IPS DF 6.9 (cell line): ENCODE measurements at places on chromosomes 2 and 18.

DNA sequence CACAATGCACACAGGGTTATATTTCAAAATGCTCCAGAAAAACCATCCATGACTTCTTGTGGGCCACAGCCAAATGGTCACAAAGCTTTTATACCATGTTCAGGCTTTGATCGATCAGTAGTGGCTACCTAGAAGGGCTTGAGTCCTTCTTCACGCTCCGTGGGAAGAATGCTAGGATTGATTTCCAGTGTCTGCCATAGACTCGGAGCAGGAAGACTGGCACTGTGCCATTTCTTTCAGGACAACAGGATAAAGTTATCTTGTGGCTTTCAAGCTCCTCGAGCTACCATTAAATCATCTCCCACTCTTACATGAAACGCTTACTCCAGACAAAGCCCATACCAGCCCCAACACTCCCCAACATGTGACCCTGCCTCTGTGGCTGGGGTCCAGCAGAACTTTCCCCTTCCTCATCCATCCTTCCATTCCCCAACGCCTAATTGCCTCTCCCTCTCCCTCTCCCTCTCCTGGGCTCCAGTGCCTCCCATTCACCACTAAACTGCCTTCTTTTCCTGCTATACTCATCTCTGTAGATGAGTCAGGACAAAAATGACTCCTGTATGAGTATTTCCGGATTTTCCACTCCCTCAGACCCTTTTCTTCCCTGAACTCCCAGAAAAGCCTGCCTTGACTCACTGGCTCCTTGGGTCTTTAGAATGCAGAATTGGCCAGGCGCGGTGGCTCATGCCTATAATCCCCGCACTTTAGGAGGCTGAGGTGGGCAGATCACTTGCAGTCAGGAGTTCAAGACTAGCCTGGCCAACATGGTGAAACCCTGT lies 40.9 kb downstream of the ADD2 start:
- H3K4me1 ChIP-seq: peaks cover 20% of the 10 kb centered on the region
- H3K27ac ChIP-seq: no peak overlapping the region
- no peaks in the 10 kb centered on the region for H3K27me3 ChIP-seq
- no peak for DNase-seq

DNA sequence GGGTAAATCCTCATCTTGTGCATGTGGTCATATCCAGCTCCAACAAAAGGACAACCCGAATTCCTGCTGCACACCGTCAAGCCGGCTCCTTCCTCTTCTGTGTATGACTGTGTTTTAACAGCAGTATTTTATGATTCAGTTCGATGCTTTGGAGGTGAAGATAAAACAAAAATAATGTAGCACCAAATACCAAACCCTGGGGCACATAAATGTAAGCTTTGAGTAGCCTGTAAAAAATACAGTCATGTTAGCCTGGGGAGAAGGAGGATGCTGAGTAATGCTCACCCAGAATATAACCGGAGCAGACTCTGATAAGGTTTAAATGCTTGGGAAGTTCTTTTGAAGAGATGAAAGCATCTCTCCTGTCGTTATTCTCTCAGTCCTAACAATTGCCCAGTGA lies 225.0 kb downstream of the SUCLG1 start:
- no peaks in the 10 kb centered on the region for H3K27me3 ChIP-seq
- H3K36me3 ChIP-seq: no peaks in the 10 kb centered on the region
- H3K4me3 ChIP-seq: no peak overlapping the region
- H3K4me1 ChIP-seq: no peaks in the 10 kb centered on the region
- no peak for DNase-seq
- no peak overlapping the region for H3K27ac ChIP-seq

- no peaks in the 10 kb centered on the region for H3K36me3 ChIP-seq
- H3K27ac ChIP-seq: no peak overlapping the region
- no peak overlapping the region for H3K4me3 ChIP-seq
- no peak for DNase-seq
These were observed 64.7 kb downstream of the PTPN2 start for GRCh38 chr18:12819322-12819721.

DNA sequence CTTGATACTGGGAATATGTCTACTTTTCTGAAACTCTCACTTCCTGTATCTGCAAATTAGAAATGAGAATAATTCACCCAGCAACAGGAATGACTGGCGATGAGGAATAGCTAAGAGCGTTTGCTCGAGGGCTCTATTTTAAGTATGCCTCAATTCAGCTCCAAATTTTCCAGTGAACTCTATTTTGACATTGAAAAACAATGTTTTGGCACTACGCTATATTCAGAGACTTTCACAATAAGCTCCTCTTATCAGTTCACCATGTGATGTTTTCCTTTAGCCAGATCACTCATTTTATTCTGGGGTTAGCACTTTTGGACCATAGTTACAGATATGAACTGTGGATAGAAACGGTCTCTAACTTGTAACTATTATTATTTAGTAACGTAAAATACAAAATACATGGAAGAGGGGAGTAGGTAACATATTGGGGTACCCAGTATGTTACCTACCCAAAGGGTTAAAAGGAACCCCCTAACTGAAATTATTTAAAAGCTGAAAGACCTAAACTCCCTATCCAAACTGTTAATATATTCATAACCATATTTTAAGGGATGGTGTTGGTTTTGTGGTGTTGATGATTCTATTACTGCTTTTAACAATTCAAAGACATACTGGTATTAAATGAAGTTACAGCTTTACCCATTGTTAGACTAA lies 28.1 kb downstream of the SLC40A1 start:
- no peaks in the 10 kb centered on the region for H3K4me1 ChIP-seq
- H3K27me3 ChIP-seq: no peaks in the 10 kb centered on the region
- no peak overlapping the region for H3K4me3 ChIP-seq
- H3K27ac ChIP-seq: no peak overlapping the region
- no peaks in the 10 kb centered on the region for H3K36me3 ChIP-seq

DNA sequence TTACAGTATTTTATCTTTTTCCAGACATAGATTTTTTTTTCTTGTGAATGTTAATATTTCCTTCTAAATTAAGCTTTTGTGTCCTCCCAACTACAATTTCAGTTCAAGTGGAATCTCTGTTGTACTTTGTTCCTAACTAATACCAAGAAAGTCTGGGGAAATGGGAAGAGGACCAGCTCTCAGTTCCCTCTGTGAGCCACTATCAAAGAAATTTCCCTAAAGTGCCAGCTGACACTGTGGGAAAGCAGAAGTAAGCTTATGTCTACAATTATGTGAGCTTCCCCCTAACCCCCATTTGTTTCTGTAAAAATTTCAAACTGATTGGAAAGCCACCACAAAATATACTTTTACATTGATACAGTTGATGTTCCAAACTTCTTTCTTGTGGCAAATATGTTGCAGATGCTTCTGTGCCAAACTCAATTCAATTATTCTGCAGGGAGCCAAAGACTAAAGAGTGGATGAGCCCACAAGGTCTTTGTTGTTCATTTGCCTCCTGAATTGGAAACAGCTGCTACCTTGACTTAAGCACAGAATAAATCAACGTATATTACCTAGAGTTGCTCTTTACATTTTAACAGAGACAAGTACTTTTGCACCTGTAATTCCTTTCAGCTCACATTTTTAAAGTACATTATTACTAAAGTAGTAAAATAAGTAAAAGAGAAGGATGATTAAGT lies 306.6 kb downstream of the PTH2R start:
- no peaks in the 10 kb centered on the region for H3K36me3 ChIP-seq
- no peaks in the 10 kb centered on the region for H3K27me3 ChIP-seq
- no peak overlapping the region for H3K4me3 ChIP-seq
- H3K4me1 ChIP-seq: no peaks in the 10 kb centered on the region

DNA sequence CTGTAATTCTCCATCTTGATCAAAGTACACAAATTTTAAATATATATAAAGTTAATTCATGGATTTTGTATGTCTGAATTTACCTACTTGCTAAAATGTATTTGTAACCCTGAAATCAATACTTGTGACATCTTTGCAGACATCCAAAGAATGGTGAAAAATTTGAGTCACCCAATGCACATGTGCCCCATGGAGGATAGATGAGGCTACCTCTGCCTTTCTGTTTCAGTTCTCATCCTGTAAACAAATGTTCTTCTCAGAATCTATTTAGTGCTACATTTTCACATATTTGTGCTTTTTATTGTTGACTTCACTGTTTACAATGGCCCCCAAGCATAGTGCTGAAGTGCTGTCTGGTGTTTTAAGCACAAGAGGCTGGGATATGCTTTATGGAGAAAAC lies 171.5 kb downstream of the LRATD1 start:
- H3K4me1 ChIP-seq: no peaks in the 10 kb centered on the region
- H3K27me3 ChIP-seq: no peaks in the 10 kb centered on the region
- no peak overlapping the region for H3K4me3 ChIP-seq
- H3K36me3 ChIP-seq: no peaks in the 10 kb centered on the region
- no peak overlapping the region for H3K27ac ChIP-seq

DNA sequence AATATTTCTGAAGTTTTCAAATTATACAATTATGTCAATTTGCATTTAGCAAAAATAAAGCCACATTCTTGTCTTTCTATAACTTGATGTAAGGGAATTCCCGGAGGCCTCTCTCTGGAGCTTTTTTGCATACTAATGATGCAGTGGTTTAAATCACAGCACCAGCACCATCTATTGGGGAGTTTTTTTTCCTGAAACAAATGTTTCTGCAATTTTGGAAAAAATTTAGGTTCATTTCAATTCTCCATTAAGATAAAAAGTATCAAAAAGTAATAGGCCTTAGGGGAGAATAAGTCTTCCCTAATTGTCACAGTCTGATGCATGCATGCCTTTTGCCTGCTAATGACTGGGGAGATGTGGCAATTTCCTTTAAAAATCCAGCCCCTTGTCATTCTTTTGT lies 13.5 kb downstream of the CBLN2 start:
- H3K27me3 ChIP-seq: no peaks in the 10 kb centered on the region
- DNase-seq: no peak
- no peak overlapping the region for H3K4me3 ChIP-seq
- no peaks in the 10 kb centered on the region for H3K36me3 ChIP-seq

- no peak for DNase-seq
- no peak overlapping the region for H3K4me3 ChIP-seq
- peaks cover 4% of the 10 kb centered on the region; the same call in 1 of the 2 replicates for H3K4me1 ChIP-seq
- no peaks in the 10 kb centered on the region for H3K27me3 ChIP-seq
- no peak overlapping the region for H3K27ac ChIP-seq
These were observed 266.3 kb downstream of the SATB2 start for GRCh38 chr2:199191461-199191860.
